Activated CD4-positive, alpha-beta memory T cell treated with anti-CD3 and anti-CD28 coated beads, Interleukin-2, amount 10 ng/mL, durations not matched to agents 7 days and 5 days (primary cell): ENCODE measurements at places on chromosomes 6 and 20. TPM values are rescaled to one million over a fixed set of nuclear protein-coding genes. Genes with fewer than 3 reads are reported as not detected.

The SNX3 gene
- 85.0 TPM for total RNA-seq

The COL11A2 gene
- total RNA-seq, result 0.53 TPM

GRCh38 chr6:26532699-26533531 lies 5.3 kb upstream of the HMGN4 start:
- H3K27me3 ChIP-seq, result no peaks in the 10 kb centered on the region
- H3K27ac ChIP-seq, result peak overlapping the region; percentile 87
- H3K4me3 ChIP-seq, result peak overlapping the region; percentile 89
- DNase-seq, result peak; percentile 93
- H3K36me3 ChIP-seq, result peaks cover 7% of the 10 kb centered on the region
- peaks cover 42% of the 10 kb centered on the region for H3K4me1 ChIP-seq

GRCh38 chr6:83057705-83058321 lies 7.8 kb downstream of the UBE3D start:
- no peak overlapping the region for H3K4me3 ChIP-seq
- no peaks in the 10 kb centered on the region for H3K27me3 ChIP-seq
- peak; percentile 20 for DNase-seq
- H3K27ac ChIP-seq, result no peak overlapping the region
- H3K36me3 ChIP-seq, result peaks cover 7% of the 10 kb centered on the region
- H3K4me1 ChIP-seq, result no peaks in the 10 kb centered on the region

The C20orf96 gene
- total RNA-seq, result 6.0 TPM

The TBXT gene
- total RNA-seq, result not detected

DNA sequence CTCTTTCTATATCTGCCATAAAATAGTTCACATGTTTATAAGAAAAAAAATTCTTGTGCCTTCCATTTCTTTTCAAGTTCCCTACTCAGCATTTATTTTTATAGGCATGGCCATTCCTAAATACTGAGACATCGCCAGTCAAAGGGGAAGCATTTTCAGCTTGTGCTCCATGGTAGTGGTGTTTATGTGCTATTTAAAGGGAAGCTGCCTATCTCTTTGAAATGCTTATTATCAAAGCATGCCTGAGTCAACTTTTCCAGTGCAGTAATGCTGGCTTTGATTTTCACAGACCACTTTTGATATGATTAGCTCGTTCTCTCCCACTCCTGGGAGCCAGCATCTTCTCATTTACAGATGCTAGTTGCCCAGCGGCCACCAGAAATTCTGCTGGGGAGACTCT lies 124.1 kb upstream of the RIN2 start:
- H3K4me1 ChIP-seq, result no peaks in the 10 kb centered on the region
- H3K27ac ChIP-seq, result no peak overlapping the region
- H3K36me3 ChIP-seq, result no peaks in the 10 kb centered on the region
- H3K4me3 ChIP-seq, result no peak overlapping the region
- DNase-seq, result no peak
- H3K27me3 ChIP-seq, result peaks cover 2% of the 10 kb centered on the region

DNA sequence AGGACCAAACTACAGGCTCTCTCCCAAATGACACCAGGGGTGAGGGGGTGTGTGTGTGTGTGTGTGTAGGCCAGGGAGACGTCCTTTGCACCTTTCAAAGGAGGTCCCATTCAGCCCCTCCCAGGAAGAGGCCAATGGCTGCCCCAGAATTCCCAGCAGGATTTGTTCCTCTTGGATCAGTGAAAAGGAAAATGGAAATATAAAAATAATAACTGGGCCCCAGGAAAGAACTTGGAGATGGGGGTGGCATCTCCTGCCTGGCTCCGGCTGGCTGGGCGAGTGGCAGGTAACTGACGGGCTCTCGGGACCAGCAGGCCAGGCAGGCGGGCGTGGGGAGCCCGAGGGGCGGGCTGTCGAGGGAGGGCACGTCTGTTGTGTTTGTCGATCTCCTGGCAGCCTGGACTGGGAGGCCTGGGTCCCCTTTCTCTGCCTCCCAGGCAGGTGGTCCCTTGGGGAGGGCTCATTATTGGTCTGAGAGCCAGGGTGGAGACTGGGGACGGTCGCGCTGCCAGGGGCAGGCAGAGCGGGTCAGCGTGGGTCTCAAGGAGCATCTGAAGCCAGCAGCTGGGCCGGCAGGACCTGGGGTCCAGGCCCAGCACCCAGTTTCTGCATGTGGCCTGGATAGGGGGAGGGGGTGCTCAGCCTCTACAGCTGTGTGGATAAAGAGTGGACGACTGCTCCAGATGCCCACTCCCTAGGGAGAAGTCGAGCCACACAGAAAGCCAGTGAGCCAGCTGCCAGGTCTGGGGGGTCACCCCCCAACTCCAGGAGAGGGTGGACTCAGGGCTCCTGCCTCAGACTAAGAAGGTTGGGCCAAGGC lies 3.1 kb downstream of the NOL4L start:
- DNase-seq, result no peak
- peak overlapping the region; percentile 44 for H3K4me3 ChIP-seq
- peaks cover 15% of the 10 kb centered on the region for H3K27me3 ChIP-seq
- H3K27ac ChIP-seq, result no peak overlapping the region

- H3K4me3 ChIP-seq, result no peak overlapping the region
- peaks cover 48% of the 10 kb centered on the region for H3K4me1 ChIP-seq
- no peaks in the 10 kb centered on the region for H3K27me3 ChIP-seq
- peaks cover 25% of the 10 kb centered on the region for H3K36me3 ChIP-seq
- no peak for DNase-seq
Measured at GRCh38 chr20:32352121-32352720, 5.9 kb upstream of the ASXL1 start.

DNA sequence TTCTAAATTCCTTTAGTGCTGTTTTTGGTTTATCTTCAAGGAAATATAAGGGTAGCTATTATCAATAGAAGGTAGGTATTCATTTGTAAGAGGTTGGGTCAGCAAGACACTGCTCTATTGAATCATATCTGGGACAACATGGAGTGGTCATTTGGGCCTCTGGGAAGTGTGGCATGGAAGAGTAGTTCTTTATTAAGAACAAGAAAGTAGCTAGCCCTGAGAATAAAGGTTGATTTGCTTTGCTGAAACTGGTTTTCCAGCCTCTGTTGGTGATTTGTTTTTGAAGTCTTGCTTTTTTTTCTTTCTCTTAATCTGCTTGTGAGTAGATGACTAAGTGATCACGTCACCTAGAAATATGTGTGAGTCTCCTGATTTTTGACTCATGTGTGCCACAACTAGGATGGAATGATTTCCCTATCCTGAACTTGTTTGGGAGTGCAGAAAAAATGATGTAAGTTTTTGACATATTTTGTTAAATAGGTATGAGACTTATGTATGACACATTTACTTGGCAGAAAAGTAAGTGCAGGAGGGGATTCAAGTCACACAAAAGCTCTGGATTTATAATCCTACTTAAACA lies 381.8 kb downstream of the CENPW start:
- no peak for DNase-seq
- H3K27me3 ChIP-seq, result no peaks in the 10 kb centered on the region
- H3K4me1 ChIP-seq, result no peaks in the 10 kb centered on the region
- no peak overlapping the region for H3K4me3 ChIP-seq

DNA sequence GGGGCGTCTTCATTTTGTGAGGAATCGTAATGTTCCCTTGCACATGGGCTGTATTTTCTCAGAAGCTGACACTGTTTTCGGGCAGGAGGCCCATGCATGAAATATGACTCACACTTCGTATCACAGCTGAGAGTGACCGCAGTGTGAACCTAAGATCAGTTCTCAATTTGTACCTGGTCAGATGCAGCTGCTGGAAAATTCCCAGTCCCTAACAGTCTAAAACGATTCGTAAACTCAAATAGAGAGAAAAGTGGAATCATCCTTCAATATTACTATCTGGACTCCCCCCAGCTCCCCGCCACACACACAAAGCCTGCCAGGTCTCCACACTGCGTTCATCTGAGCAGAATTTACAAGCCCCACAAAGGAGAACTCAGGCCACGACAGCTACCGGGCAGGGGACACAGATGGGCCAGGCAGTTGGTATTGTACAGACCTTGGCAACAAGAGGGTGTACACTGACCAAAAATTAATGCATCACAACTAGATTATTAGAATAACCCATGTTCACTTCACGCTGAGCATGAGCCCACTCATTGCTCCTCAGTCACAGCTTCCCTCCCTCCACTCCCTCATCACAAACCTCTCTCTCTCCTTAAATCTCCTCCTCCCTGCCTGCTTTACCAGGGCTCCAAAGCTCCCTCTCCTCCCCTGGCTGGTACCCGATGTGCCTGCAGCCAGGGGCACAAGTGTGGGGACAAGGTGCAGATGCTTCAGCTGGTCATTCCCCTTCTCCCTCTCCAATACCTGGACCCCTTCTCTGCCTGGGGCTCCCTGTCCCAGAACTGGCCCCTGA lies 488.4 kb downstream of the PREX1 start:
- no peak for DNase-seq
- no peaks in the 10 kb centered on the region for H3K36me3 ChIP-seq
- peaks cover 30% of the 10 kb centered on the region for H3K27me3 ChIP-seq
- no peak overlapping the region for H3K27ac ChIP-seq
- peaks cover 8% of the 10 kb centered on the region for H3K4me1 ChIP-seq

DNA sequence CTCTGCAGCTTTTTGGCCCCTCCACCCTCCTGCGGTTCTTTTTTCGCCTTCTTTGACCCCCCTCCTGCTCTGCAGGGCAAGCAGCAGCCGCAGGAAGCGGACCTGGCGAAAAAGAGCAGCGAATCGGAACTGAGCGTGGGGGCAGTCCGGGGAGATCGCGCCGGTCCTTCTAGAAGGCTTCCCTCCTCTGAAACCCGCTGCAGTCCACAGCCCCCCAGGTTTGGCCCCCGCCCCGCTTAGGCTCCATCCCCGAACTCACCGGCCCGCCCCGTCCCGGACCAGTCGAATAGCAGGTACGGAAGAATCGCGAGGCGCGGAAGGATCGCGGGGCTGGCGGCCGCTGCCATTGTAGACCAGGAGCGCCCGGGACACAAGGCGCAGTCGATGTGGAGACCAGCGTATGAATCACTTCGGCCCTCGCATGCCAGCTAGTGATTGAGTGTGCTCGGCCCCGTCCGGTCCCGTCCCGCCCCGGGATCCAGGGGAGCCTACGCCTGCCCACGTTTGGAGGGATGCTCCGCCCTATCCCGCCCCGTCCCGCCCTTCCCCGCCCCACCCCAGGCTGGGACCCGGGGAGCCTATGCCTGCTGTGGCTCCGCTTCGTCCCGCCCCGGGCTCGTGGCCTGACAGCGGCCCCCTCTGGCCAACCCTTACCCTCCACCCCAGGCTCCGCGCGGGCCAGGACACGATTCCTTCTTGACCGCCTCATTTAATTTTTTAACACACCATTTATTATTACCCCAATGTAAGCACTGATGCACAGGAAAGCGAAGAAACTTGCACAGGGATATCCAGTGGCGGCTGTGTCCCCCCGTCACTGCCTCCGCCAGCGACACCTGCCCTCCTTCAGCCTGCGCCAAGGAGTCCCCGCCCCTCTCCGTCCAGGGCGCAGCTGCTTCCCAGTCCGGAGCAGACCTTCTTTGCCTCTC lies at the start of gene ULBP3:
ULBP3 (minus strand) TSS at position 402 of the 929 bp plus-strand sequence; CDS start at position 347, 55 bp downstream.
- H3K27ac ChIP-seq, result no peak within 1 kb of the TSS
- peak; percentile 78 for DNase-seq
- peak within 1 kb of the TSS; percentile 69 for H3K4me3 ChIP-seq
- peaks cover 19% of the 10 kb centered on the region for H3K27me3 ChIP-seq

The ZNF76 gene
- total RNA-seq, result 42.7 TPM

GRCh38 chr20:31472395-31473330 lies 2.3 kb downstream of the DEFB124 start:
- DNase-seq, result no peak
- no peaks in the 10 kb centered on the region for H3K36me3 ChIP-seq
- no peak overlapping the region for H3K4me3 ChIP-seq
- H3K27me3 ChIP-seq, result peaks cover 22% of the 10 kb centered on the region
- no peak overlapping the region for H3K27ac ChIP-seq
- H3K4me1 ChIP-seq, result no peaks in the 10 kb centered on the region

The RAB44 gene
- 0.25 TPM for total RNA-seq

GRCh38 chr20:58202044-58202443 lies 26.4 kb downstream of the ANKRD60 start:
- peaks cover 2% of the 10 kb centered on the region for H3K27me3 ChIP-seq
- no peak for DNase-seq
- no peaks in the 10 kb centered on the region for H3K4me1 ChIP-seq
- no peak overlapping the region for H3K27ac ChIP-seq
- H3K36me3 ChIP-seq, result no peaks in the 10 kb centered on the region

GRCh38 chr20:3751675-3752385 lies 15.7 kb downstream of the ADISSP start:
- peak overlapping the region; percentile 52 for H3K4me3 ChIP-seq
- DNase-seq, result peak; percentile 63
- H3K4me1 ChIP-seq, result peaks cover 15% of the 10 kb centered on the region
- H3K27ac ChIP-seq, result no peak overlapping the region

The EYA4 gene
- not detected for total RNA-seq

GRCh38 chr6:106084106-106084988 lies 1.8 kb upstream of the PRDM1 start:
- peak overlapping the region; percentile 71 for H3K27ac ChIP-seq
- no peak for DNase-seq
- H3K27me3 ChIP-seq, result no peaks in the 10 kb centered on the region
- peak overlapping the region; percentile 22 for H3K4me3 ChIP-seq
- peaks cover 38% of the 10 kb centered on the region for H3K36me3 ChIP-seq
- H3K4me1 ChIP-seq, result peaks cover 50% of the 10 kb centered on the region

DNA sequence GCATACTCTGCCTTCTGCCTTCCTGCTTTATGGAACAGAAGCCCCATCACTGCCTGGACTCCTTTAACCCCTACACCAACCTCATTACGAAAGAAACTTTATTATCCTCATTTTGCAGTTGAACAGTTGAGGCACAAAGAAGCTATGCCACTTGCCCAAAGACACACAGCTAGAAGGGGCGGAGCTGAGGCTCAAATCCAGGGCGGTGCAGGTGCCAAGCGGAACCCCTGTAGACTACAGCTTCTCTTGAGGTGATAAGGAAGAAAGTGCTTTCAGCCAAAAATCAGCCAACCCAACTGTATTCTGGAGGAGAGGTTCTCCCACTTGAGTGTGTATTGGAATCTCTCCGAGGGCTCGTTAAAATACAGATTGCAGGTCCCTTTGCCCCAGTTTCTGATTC lies 90.5 kb downstream of the PRND start:
- H3K27ac ChIP-seq, result peak overlapping the region; percentile 98
- peak; percentile 51 for DNase-seq
- peaks cover 81% of the 10 kb centered on the region for H3K4me1 ChIP-seq

DNA sequence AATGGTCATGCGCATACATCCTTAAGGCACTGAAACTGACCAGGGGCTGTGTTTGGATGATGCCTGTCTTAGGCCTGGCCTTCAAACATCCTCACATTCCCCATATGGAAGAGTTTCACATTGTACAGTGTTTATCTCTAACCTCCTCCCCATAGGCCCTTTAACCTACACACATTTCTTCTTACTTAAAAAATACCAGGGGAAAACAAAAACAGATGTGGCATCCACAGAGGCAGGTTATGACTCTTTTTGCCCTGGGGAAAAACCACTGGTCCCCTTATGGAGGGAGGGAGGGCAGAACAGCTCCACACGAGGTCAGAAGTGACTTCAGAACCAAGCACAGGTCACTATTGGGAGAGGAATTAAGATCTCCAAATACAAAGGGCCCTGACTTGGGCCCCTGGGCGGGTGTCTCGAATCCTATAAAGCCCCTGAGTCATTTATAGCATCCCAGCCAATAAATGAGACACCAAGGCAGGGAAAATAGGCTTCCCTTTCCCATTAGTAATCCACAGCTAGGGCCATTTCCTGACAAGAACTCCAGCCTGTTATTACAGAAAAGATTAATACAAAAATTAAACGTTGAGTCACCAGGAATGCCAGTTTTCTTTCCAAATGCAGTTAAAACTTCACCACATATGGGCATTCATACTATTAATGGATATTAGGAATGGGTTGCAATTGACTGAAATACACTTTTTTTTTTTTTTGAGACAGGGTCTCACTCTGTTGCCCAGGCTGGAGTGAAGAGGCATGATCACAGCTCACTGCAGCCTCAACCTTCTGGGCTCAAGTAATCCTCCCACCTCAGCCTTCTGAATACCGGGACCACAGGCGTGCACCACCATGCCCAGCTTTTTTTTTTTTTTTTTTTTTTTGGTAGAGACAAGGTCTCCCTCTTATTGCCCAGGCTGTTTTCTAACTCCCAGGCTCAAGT lies 107.2 kb downstream of the ATP9A start:
- no peak overlapping the region for H3K4me3 ChIP-seq
- DNase-seq, result no peak
- H3K36me3 ChIP-seq, result no peaks in the 10 kb centered on the region
- H3K27ac ChIP-seq, result no peak overlapping the region
